ENCODE measurements at places on chromosomes 7 and 10.

DNA sequence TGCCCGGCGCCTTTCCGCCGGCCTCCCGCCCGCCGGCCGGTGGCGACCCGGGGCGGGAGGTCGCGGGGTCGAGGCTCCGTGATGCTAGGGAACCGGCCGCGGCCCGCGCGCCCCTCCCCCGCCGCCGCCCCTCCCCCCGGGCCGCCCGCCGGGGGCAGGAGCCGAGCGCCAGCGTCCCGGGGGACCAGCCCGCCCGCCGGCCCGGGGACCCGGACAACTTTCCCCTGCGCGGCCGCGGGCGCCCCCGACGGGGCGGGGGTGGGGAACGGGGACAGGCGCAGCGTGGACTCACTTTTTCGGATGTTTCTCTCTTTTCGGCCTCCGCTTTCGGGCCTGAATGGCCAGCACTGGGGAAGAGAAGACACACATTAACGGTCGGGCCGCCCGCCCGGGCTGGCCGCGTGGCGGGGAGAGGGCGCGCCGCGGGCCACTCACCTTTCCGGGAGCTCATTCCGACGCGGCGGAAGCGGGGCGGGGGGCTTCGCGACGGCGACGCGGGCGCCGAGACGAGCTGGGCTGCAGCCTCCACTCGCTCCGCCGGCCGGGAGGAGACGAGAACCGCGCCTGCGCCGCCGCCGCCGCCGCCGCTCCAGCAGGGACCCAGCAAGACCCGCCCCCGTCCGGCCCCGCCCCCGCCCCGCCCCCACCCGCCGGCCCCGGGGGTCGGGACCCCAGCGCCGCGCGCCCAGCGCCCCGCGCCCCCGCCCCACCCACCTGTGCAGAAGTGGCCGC is at the start of gene SRPK2:
TSS of gene SRPK2 (minus strand) at position 566 of the 732 bp plus-strand sequence.
- ATAC-seq, result peak; percentile 87

DNA sequence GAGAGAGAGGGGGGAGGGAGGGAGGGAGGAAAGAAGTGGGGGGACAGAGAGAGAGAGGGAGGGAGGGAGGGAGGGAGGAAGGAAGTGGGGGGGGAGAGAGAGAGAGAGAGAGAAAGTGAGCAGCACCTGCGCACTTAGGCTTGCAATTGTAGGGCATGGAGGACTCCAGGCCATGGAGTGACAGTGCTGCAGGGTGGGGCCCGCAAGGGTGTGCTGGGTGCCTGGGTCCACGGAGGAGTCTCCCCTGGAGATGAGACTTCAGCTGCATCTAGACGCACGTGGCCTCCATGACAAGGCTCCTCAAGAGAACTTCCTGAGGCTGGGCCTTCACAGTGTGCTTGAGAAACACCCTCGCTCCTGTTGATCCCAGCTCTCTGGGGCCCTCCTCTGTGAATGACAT is 44.5 kb downstream of the CLRN3 start:
- no peak for ATAC-seq

- ATAC-seq, result no peak
These were observed 462.5 kb upstream of the PFKP start for GRCh38 chr10:2604891-2605290.

GRCh38 chr10:44258019-44258418 is 126.9 kb downstream of the CXCL12 start:
- ATAC-seq, result no peak

- ATAC-seq, result no peak
These were observed 1276.3 kb upstream of the AUTS2 start for GRCh38 chr7:68321776-68322496.

- peak; percentile 64 for ATAC-seq
These were observed 493 bp downstream of the NT5C2 start for GRCh38 chr10:103192451-103193106.

- no peak for ATAC-seq
These were observed 59.3 kb downstream of the ATXN7L1 start for GRCh38 chr7:105816954-105817615.

DNA sequence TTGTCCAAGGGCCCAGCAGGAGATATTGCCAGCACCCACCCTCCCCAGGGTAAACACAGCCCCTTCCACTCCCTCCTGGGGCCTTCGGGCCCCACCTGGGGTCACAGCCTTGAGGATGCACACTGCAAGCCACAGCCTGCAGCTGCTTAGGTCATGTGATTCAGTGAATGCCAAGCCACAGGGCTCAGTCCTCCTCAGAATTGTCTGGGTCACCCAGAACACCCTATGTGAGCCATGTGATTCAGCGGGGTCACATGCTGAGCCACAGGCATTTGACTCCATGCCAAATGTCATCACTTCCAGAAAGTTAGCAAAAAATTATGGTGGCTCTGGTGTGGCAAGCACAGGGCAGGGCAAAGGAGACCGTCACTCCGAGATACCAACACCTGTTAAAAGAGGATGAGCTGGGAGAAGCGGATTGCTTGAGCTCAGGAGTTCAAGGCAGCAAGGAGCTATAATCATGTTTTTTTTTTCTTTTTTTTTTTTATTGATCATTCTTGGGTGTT is 17.2 kb upstream of the PSAP start:
- peak; percentile 92 for ATAC-seq

DNA sequence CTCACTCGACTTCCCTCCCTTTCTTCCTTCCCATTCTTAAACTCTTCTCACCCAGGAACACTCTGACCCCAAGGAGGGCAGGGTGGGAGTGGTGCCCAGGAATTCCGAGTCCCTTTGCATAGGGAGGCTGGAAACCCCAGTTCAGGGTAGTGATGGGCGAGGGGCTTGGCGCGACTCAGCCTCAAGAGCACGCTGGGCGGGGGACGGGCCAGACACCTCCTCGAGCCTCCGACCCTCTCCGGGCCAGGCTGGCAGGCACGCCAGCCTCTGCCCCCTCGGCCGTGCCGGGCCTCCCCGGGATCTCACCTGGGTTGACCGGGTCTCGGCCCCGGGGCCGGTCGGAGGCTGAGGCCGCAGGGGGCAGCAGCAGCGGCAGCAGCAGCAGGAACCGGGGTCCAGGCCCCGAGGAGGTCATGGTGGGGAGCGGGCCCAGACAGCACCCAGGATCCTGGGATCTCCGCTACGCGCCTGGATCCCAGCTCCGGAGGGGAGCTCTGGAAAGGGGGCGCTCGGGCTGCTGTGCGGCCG is 457 bp downstream of the PLOD3 start:
- ATAC-seq, result peak; percentile 38
